Stimulated activated CD8-positive, alpha-beta memory T cell treated with anti-CD3 and anti-CD28 coated beads, Interleukin-2, amount 100 ng/mL, for 1 hour (primary cell): ENCODE measurements at places on chromosomes 7 and 10.

- DNase-seq = no peak
These were observed 236.4 kb upstream of the CCDC6 start for GRCh38 chr10:60142736-60143135.

- no peak for DNase-seq
These were observed 182.0 kb downstream of the KCNMA1 start for GRCh38 chr10:77455561-77455960.

DNA sequence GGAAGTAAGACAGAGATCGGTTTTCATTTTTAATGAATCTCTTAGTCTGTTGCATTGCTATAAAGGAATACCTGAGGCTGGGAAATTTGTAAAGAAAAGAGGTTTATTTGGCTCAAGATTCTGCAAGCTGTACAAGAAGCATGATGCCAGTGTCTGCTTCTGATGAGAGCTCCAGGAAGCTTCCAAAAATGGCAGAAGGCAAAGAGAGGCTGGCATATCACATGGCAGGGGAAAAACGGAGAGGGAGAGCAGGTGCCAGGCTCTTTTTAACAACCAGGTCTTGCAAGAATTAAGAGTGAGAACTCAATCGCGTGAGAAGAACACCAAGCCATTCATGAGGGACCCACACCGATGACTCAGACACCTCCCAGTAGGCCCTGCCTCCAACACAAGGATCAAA is 125.0 kb upstream of the THSD7A start:
- DNase-seq = no peak

GRCh38 chr7:81884817-81885216 is 115.0 kb upstream of the HGF start:
- no peak for DNase-seq

- DNase-seq = no peak
These were observed 86.6 kb upstream of the C7orf33 start for GRCh38 chr7:148503900-148504487.

DNA sequence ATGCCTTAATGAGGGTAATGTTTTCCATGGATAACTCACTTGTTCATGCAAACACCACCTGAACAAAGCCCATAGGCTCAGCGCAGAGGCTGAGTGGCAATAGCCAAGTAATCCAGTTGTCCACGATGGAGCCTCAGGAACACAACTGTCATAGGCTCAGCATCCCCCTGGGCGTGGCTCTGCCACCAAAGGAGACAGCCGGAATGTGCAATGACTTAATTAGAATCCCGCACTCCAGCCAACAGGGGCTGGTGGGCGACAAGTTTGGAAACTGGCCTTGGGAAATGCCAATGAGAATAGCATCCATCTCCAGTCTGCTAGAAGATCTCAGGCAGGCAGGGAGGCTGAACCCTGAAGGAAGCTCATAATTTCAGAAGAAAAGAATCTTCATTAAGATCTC is 411.7 kb upstream of the NRP1 start:
- no peak for DNase-seq

DNA sequence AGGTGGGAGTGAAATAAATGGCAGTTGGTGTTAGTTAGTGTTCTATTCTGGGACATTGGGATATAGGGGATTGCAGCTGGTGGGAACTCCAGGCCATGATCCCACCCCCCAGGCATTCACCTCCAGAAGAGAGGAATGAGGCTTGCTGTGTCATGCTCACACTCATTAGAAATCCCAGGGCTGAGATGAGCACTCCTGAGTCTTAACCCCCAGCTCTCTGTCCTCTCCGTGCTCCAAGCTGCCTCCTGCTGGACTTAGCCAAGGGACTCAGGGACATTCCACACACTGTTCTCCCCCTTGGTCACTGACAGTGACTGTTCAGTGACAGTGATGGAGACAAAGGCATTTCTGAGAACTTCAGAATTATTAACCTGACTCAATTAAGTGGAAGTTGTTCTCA is 21.5 kb downstream of the CYP26A1 start:
- DNase-seq = no peak

DNA sequence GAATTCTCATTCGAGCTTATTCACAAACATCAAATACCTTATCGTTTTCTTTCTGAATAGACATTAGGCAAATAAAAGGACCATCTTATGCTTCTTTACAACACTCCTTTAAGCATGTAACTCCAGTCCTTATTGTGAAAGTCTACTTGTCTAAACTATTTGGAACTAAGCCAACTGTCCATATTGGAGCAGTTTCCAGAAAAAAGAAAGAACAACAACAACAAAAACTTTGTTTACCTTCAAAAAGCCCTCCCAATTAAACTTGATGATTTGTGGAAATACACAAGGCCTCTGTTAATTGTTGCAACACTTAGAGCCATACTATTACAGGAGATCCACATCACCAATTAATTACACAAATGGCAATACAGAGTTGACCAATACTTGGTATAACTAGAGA is 163.6 kb downstream of the GALNT11 start:
- DNase-seq = no peak

DNA sequence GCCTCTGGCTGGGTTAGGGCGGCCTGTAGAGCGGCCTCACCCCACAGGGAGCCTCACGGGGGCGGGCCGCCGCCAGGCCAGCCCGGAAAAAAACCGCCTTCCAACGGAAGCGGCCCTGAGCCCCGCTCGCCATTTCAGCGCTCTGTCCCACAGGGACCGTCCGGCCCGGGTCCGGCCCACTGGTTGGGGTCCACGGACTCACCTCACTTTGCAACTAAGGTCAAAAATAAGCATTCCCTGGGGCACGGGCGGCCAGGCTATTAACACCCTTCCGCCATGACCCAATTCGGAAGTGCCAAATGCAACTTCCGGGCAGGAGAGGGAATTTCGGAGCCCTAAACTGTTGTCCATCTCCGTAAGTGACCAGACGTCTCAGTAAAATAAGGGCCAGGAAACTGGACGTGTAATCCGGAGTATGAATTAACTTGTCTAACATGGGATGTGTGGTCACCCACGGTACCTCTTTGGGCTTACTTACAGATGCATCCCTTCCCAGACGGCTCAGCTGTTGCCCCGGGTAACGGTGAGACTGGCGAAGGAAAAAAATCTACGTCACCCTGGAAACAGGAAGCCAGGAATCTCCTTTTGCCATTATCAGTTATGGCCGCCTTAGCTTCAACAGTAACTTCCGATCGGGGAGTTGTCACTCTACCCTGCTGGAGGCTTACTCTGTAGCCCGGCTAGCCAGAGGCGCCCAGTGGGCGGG is at the start of gene BBIP1:
Gene BBIP1 (minus strand): TSS at position 538 of the 706 bp plus-strand sequence. CDS start 1,023 bp downstream, outside the sequence.
- DNase-seq = peak; percentile 96

GRCh38 chr10:93512565-93512964 is 16.2 kb downstream of the CEP55 start:
- no peak for DNase-seq

- DNase-seq = no peak
These were observed 964.5 kb downstream of the CNTNAP2 start for GRCh38 chr7:147081117-147081516.

- DNase-seq = no peak
These were observed 17.1 kb upstream of the STK17A start for GRCh38 chr7:43565786-43566185.

GRCh38 chr10:7546385-7546967 is 120.3 kb downstream of the ITIH5 start:
- no peak for DNase-seq

GRCh38 chr7:128841921-128842673 is 11.9 kb downstream of the FLNC start:
- peak; percentile 29 for DNase-seq

DNA sequence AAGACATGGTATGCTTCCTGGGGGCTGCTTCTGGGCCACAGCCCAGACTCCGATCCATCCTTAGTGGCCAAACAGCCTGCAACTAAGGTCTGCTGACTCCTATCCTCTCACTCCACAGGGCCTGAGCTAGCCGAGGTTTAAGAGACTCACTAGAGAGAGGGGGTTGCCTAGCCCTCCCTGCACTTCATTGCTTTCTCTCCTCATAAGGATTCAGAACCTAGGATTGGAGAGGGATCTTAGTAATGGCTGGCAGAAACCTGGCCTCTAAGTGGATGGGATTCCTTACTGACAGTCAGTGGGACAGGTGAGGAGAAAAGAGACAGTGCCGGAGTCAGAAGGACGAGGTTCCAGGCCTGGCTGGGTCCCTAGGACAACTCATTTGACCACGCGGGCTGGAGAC is 8.2 kb upstream of the DDIT4 start:
- DNase-seq = no peak

- peak; percentile 45 for DNase-seq
These were observed 20.2 kb downstream of the PDCD11 start for GRCh38 chr10:103416436-103417147.

GRCh38 chr10:50469778-50470193 is 154.0 kb downstream of the SGMS1 start:
- DNase-seq = no peak

- DNase-seq = peak; percentile 6
These were observed 113.4 kb downstream of the BTRC start for GRCh38 chr10:101467286-101467770.

DNA sequence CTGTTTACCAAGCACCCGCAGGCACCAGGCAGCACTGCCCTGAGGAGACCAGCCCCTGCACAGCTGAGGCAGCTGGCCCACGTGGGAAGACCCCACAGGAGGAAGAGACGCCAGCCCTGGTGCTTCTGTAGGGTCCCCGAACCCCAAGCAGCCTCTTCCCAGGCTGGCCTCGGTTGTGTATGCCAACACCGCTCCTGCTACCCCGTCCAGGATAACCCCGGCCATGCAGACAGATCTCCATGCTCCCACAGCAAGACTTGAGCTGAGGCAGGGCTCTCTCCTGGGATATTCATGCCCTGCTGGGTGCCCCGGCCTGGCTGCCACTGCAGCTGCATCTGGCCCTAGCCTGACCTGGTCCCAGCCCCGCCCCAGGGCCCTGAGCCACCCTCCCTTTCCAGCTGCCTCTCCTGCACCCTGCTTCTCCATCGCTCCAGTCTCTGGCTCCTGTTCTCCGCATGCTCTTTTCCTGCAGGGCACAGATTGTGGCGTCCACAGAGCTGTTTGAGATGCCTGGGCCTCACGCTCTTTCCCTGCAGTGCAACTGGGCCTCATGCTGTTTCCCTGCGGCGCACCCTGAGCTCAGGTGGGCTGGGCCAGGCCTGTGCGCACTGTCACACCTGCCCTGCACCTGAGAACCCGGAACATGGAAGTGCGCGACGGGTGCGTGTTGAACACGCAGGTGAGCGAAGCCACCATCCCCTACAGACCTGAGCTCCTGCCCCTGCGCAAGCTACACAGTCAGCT is 236.2 kb downstream of the ELFN1 start:
- DNase-seq = no peak

DNA sequence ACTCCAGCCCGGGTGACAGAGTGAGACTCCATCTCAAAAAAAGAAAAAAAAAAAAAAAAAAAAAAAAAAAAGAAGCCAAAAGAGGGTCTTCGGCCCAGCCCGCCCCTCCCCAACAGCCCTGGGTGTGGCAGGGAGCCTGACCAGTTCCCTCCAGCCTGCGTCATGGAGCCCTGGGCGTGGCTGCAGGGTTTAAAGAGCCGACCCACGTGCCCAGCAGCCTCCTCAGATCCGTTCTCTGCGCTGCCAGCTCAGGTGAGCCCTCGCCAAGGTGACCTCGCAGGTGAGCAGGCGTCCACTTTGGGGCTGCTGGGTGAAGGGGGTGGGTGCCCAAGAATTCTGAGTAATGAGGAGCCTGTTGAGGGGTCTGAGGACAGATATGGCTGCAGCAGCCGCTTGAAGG is at the start of gene FXYD4:
Gene FXYD4 (plus strand): TSS at position 219 of the 400 bp plus-strand sequence. CDS start 2,111 bp downstream, outside the sequence.
- DNase-seq = no peak

- no peak for DNase-seq
These were observed 255.1 kb upstream of the SP4 start for GRCh38 chr7:21172800-21173199.

DNA sequence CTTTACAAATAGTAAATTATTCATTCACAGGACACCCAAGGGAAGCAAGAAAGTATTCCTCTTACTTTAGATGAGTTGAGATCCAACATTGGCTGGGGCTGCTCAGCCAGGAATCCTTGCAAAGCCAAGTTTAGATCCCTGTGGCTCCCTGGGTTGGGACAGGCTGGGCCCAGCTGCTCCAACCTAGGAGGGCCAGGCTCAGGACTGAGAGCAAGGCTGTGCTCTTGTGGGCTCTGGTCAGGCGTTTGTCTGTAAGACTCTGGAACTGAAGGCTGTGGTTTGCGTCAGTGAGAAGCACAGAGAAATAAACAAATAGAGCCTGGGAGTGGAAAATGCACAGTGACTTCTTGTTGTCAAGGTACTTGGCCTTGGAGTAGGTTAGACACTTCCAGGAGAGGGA is 53.2 kb upstream of the TMEM273 start:
- no peak for DNase-seq

DNA sequence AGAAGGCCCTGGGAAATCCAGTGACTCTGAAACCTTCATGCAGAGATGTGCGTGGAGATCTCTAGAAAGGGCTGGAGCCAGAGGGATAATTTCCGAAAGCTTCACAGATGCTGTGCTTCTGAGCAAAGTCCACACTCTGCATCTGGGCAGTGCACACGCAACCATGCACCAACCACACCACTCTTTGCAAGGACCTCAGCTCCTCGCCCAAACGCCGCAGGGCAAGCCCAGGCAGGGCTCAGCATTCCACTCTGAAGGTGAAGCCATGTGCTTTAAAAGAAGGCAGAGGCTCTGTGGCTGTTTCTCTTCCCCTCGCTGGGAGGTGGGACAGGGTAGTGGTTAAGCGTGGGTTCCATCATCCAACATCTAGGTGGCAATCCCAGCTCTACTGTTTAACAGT is 48.4 kb downstream of the ASB13 start:
- DNase-seq = no peak

DNA sequence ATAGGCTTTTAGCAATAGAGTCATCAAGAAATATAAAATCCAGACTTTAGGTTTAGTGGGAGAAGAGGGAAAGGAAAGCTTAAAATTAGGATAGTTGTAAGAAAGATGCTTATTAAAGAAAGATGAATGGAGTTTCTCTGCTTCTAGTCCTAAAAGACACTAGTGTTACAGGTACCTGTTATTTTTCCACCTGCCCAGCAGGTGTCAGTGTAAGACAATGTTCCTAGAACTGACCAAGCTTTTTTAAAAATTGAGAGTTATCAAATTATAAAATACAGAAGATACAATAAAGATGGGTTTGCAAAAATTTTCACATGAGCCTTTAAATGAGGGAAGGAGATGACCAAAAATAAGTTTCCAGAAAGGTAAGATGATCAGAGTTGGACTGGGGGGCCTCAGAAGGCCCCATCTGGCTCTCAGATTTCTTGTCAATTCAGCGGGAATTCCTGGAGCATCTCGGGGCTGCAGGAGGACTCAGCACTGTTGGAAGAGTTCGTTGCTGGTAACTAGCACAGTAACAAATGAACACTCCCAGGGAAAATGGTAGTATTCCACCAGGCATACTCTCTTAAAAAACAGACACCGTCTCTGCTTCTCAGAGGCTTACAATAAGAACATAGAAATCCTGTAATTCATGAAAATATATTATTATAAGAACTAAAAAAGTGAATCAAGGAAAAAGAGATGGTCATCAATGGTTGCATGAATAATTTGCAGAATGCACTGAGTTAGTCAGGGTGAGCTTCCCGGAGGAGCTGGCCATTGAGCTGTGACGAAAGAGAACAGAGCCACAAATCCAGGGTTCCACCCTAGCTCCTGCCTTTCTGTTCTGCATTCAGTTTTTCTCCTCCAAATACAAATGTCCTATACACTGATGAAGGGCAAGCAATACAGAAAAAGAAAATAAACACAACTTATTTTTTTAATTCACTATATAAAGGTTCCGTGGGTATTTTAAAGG is 71.8 kb upstream of the PIK3CG start:
- no peak for DNase-seq

GRCh38 chr7:141587304-141587703 is 36.1 kb downstream of the AGK start:
- no peak for DNase-seq
